Right ventricle myocardium inferior (tissue), 1 donor: ENCODE measurements at places on chromosomes 3 and 15.

DNA sequence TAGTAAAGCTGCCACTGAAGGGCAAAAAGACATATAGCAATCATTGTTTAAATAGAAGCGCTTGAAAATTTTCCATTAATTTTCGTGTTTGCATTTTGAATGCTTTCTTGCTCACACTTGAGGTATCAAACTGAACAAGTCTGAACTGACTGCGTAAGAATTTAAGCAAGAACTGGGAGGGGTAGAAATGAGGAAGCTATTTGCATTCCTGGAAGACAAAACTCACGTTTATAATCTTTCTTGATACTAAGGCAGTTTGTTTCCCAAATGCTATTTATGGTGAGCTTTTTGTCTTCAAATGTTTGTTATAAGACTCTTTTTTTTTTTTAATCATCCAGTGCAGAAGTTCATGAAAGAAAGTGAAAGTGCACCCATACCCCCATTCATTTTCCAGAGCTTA is 499.8 kb upstream of the TPRG1 start:
- DNase-seq: no peak

- no peak for DNase-seq
Observed at GRCh38 chr3:134001251-134001650, 28.5 kb downstream of the SLCO2A1 start.

DNA sequence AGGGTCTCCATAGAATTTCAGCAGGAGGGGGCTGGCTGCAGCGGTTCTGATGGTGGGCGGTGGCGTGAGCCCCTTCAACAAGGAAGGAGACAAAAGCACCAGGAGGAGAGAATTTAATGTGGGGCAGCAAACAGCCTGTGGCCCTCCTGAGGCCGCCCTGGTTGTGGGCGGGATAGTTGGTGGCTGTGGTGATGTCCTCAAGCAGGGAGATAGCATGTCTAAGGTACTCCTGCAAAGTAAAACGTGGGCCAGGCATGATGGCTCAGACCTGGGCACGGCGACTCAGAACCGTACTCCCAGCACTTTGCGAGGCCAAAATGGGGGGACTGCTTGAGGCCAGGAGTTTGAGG is 94.0 kb downstream of the LRRK1 start:
- no peak for DNase-seq

DNA sequence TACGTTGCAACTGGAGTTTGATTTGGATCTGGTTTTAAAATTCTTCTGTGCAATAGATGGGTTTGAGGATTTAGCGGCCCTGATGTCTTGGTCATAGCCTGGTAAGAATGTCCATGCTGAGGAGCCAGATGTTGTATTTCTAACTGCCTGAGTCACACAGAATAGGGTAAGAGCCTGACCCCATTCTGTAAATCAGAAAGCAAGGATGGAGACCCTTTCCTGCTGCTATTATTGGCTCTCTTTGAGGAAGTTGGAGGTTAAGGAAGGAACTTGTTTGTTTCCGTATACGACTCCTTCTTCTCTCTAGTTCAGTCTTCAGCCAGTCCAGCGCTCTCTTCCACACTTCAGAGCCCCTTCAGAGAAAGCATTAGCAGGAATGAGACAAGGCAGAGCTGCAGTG is 65.1 kb downstream of the HCN4 start:
- DNase-seq: no peak

GRCh38 chr3:128283421-128283820 is 130.1 kb downstream of the EEFSEC start:
- no peak for DNase-seq

GRCh38 chr3:137924628-137925027 is 85.3 kb upstream of the CLDN18 start:
- DNase-seq: no peak

GRCh38 chr3:152272771-152273242 is 4.1 kb downstream of the MBNL1 start:
- no peak for DNase-seq

GRCh38 chr3:157051591-157051990 is 108.4 kb downstream of the CCNL1 start:
- no peak for DNase-seq

DNA sequence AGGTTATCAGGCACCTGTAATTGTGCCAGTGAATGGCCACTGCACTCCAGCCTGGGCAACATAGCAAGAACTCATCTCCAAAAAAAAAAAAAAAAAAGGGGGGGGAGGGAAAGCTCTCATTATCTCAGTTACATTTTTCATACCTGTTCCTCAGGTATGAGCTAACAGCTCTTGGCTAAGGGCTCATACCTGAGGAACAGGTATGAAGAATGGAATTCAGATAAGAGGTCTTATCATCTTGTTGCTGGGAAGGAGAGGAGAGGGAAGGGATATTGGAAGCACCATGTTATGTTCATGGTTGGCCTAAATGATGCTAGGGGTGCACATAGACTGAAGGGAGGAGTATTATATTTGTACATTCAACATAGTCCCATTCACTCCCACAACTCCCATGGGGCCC is 2.6 kb downstream of the SLC15A2 start:
- no peak for DNase-seq

- DNase-seq: no peak
Observed at GRCh38 chr15:70137967-70138366, 40.2 kb upstream of the TLE3 start.

GRCh38 chr15:100536733-100537132 is 8.0 kb upstream of the CERS3 start:
- DNase-seq: no peak

- DNase-seq: no peak
Observed at GRCh38 chr15:26888761-26889160, 21.9 kb downstream of the GABRA5 start.

- DNase-seq: no peak
Observed at GRCh38 chr3:13324835-13325501, 95.2 kb downstream of the NUP210 start.

DNA sequence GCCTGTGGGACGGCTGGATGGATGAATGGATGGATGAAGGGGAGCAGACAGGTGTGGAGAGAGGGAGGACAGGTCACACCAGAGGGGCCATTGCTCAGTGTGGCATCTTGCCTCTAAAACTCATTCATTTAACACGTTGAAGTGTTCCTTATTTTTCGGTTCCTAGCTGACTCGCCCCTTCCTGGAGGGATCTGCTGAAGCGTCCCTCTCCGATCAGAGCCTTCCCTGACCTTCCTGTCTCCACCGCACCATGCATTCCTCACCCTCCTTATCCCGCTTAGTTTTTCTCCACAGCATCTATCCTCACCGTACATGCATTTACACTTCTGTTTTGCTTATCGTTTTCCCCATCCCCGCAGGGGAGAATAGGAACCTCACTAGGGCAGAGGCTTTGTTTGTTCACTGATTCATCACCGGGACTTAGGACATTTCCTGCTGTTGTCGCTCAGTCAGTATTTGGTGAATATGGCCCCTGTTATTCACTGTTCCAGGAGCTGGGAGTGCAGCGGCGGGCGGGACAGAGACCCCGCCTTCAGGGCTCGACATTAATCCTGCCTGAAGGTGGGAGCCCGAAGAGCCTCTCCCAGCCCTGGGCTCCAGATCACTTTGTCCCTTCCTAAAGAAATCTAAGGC is 32.0 kb downstream of the FOXL2 start:
- DNase-seq: no peak

GRCh38 chr15:35208353-35208752 is 123.3 kb upstream of the NANOGP8 start:
- no peak for DNase-seq

DNA sequence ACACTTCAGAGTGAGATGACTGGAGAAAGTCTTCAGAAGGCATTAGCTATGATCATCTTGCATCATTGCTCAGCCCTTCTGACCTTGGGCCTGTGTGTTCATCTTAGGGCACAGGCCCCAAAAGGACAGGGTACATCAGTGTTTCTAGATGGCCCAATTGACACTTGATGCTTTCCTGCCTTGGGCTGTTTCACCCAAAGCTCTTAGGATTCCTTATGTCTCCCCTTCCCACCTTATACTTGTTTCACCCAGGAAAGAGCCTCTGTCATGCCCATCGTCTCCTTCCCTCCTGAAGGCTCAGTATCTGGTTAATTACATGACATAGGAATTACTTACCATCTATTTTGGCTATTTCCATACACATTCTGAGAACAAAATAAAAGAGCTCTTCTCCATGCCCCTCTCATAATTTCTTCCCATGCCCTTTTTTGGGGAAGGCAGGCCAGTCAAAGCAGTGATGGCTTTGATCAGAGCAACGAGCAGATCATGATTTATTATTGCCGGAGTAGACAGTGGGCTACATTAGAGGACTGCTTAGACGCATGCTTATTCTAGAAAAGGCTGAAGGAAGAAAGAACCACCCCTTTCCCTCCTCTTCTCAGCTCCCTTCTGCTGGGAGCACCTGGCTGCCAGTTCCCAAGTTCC is 72.9 kb downstream of the GHSR start:
- no peak for DNase-seq

DNA sequence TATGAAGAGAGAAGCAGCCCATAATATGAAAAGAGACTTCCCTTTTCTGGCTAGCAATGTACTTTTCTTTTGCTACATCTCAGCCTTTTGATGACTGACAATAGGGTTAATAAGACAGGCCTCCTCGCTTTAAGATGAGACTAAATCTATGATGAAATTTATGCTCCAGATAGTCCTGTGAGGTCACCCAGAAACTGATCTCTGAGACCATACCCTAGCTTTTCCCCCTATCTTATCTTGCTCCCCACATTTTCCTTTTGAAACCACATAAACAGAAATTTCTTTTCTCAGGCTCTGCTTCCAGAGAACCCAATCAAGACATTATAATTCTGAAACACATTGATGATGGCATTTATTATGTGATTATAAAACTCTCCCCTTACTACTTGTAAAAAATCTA is 168.8 kb upstream of the CADM2 start:
- DNase-seq: no peak

DNA sequence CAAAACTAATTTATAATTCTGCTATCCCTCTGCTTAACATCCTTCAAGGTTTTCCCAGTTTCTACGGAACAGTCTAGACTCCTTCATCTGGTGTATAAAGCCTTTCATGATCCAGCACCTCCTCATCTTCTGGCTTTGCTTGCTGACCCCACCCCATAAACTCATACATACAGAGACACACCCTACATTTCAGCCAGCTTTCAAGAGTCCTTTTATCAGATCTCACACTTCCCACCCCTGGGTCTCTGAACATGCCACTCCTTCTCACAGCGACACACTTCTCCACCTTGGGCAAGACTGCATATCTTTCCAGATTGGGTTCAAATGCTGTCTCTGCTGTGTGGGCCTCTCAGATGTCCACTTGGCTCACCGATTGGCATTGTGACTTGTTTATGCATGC is 166.8 kb upstream of the LPP start:
- no peak for DNase-seq

GRCh38 chr3:72134989-72135451 is 350.1 kb upstream of the PROK2 start:
- no peak for DNase-seq

DNA sequence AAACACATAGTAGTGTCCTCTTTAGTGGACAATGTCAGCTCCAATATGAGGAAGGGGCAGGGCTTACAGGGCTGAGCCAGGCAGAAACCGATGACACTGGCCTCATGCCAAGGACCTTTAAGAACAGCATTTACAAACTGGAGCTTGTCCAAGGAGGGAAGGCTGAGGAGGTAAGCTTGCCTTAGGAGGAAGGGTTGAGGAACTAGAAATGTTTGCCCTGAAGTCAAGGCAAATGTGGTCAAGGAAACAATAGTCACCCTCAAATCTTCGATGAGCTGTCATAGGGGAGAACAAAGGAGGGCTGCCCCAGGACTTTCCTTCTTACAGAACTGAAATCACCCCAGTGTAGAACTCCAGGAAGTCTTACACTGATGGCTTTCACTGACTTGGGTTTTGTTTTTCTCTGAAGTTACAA is 136.4 kb downstream of the LIPC start:
- DNase-seq: no peak

DNA sequence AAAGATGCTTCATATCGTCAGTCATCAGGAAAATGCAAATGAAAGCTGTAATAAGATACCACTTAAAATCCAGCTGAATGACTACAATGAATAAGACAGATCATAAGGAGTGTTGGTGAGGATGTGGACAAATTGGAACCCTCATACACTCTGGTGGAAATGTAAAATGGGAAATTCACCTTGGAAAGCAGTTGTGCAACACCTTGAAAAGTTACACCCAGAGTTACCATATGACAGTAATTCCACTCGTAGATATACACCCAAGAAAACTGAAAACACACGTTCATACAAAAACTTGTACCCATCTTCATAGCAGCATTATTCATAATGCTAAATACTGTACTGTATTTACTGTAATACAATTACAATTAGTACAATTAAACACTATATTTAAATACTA is 2.3 kb downstream of the TTC23 start:
- DNase-seq: no peak

DNA sequence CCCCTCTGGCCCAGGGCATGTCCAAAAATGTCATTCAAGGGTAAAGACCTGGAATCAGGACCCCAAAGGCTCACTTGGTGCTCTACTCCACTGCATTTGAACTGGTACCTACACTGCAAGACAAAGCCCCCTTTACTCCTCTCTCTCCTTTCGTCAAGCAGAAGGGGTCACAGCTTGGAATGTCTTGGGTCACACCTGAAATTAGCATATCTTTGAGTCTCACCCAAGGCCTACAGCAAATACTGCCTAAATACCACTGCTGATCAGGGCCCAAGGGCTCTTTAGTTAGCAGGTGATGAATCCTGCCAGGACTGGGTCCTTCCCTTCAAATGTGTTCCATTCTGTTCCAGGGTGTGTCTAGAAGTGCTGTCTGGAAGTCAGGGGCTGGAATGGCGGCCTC is 320.6 kb downstream of the SV2B start:
- no peak for DNase-seq

GRCh38 chr3:171256445-171257250 is 203.6 kb downstream of the TNIK start:
- no peak for DNase-seq

GRCh38 chr3:49873623-49874022 is 3.9 kb upstream of the CAMKV start:
- peak; percentile 22 for DNase-seq

GRCh38 chr3:39497753-39498152 is 30.3 kb downstream of the MOBP start:
- no peak for DNase-seq

GRCh38 chr15:26736502-26737248 is 36.2 kb downstream of the GABRB3 start:
- no peak for DNase-seq

DNA sequence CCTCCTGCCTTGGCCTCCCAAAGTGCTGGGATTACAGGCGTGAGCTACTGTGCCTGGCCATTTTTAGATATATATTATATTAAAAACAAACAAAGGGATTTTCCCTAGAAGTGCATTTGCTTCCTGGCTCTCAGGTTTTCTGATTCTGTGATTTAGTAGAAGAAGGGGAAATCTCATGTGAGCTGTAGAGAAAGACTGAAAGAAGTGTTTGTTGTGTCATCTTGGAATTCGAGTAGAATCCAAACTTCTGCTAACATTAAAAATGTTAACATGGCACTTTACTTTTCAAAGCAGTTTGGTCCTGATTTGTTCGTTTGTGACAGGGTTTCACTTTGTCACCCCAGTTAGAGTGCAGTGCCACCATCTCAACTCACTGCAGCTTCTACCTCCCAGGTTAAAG is 34.9 kb downstream of the IQGAP1 start:
- DNase-seq: no peak

GRCh38 chr3:146130881-146131371 is 30.1 kb downstream of the PLOD2 start:
- DNase-seq: no peak
